ENCODE measurements at places on chromosomes 1 and 21. TPM values are rescaled to one million over a fixed set of nuclear protein-coding genes. Genes with fewer than 3 reads are reported as not detected.

- H3K27ac ChIP-seq: no peak overlapping the region
- no peaks in the 10 kb centered on the region for H3K4me1 ChIP-seq
- DNase-seq: no peak
- no peak overlapping the region for H3K4me3 ChIP-seq
- no peaks in the 10 kb centered on the region for H3K27me3 ChIP-seq
- no peaks in the 10 kb centered on the region for H3K36me3 ChIP-seq
Measured at GRCh38 chr1:196960854-196961253, 16.5 kb upstream of the CFHR5 start.

SELL gene
- 1.5 TPM for total RNA-seq

GRCh38 chr1:111690306-111690617 lies 48.9 kb downstream of the INKA2 start:
- H3K27ac ChIP-seq: no peak overlapping the region
- H3K36me3 ChIP-seq: no peaks in the 10 kb centered on the region
- H3K4me3 ChIP-seq: no peak overlapping the region
- DNase-seq: peak; percentile 29
- H3K27me3 ChIP-seq: no peaks in the 10 kb centered on the region

DNA sequence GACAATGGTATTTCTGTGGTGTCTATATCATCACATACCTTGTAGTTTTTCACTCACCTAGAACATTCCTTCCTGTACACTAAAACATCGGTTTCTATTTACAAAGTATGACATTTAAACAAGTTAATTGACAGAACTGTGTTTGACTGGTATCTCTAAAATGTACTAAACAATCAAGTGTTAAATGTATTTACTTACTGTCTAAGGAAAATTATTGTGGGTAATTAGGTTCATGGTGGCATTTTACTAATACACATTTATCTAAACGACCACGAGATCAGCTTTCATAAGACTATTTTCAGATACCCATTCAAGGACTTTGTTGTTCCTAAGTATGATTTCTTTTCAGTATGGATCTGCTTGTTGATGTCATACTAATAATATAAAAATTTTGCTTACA lies 115.2 kb downstream of the ADGRL2 start:
- no peaks in the 10 kb centered on the region for H3K36me3 ChIP-seq
- H3K4me3 ChIP-seq: no peak overlapping the region
- H3K27ac ChIP-seq: no peak overlapping the region
- H3K4me1 ChIP-seq: no peaks in the 10 kb centered on the region
- H3K27me3 ChIP-seq: no peaks in the 10 kb centered on the region
- DNase-seq: no peak

PGLYRP4 gene
- not detected for total RNA-seq

- no peak overlapping the region for H3K4me3 ChIP-seq
- no peak overlapping the region for H3K27ac ChIP-seq
- H3K27me3 ChIP-seq: no peaks in the 10 kb centered on the region
Measured at GRCh38 chr1:28416509-28417194, 47.1 kb downstream of the PHACTR4 start.

DNA sequence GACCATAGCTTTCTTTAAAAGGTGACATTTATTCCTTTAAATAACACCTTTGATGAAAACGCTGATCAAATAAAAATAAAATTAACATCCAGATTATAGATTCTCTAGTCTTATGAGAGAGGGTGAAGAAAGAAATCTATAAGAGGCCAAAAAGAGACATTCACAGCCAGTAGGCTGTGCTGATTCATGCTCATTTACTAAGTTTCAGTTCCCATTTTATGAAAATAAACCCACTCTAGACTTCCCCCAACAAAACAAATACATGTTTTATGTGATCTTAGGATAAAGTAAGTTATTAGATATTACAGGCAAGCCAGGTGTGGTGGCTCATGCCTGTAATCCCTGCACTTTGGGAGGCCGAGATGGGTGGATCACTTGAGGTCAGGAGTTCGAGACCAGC lies 21.1 kb downstream of the ESRRG start:
- DNase-seq: no peak
- no peak overlapping the region for H3K4me3 ChIP-seq
- H3K27ac ChIP-seq: no peak overlapping the region
- no peaks in the 10 kb centered on the region for H3K36me3 ChIP-seq
- no peaks in the 10 kb centered on the region for H3K27me3 ChIP-seq

DENND2D gene
- total RNA-seq: 51.0 TPM

DNA sequence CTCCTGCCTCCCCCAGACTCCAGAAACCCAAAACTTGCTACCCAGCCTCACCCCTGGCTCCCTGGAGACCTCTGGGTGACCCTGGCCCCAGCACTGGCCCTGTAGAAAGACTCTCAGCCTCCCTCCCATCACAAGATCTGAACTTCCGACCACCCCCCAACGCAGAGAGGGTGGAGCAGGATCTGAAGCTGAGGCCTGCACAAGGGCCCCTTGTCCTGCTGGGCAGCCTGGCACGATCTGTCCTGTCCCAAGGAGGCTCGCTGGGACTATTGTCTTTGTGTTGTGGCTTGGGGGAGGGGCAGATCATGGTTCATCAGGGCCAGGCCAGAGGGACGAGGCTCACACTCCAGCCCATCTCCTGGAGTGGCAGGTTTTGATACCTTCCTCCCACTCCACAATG lies 20.0 kb downstream of the PHLDA3 start:
- no peaks in the 10 kb centered on the region for H3K27me3 ChIP-seq
- H3K27ac ChIP-seq: no peak overlapping the region
- H3K4me1 ChIP-seq: no peaks in the 10 kb centered on the region
- H3K36me3 ChIP-seq: no peaks in the 10 kb centered on the region

GRCh38 chr1:202113690-202114300 lies 8.9 kb upstream of the GPR37L1 start:
- DNase-seq: no peak
- no peaks in the 10 kb centered on the region for H3K27me3 ChIP-seq
- no peak overlapping the region for H3K4me3 ChIP-seq
- H3K4me1 ChIP-seq: peaks cover 12% of the 10 kb centered on the region

GRCh38 chr1:156705918-156706656 lies 704 bp upstream of the CRABP2 start:
- peak overlapping the region; percentile 14 for H3K27ac ChIP-seq
- peak; percentile 64 for DNase-seq
- H3K4me1 ChIP-seq: peaks cover 14% of the 10 kb centered on the region
- H3K27me3 ChIP-seq: peaks cover 9% of the 10 kb centered on the region
- H3K4me3 ChIP-seq: peak overlapping the region; percentile 30

- no peak overlapping the region for H3K4me3 ChIP-seq
- DNase-seq: no peak
- no peak overlapping the region for H3K27ac ChIP-seq
- no peaks in the 10 kb centered on the region for H3K4me1 ChIP-seq
Measured at GRCh38 chr1:93253516-93253915, 73.0 kb downstream of the CCDC18 start.

DNA sequence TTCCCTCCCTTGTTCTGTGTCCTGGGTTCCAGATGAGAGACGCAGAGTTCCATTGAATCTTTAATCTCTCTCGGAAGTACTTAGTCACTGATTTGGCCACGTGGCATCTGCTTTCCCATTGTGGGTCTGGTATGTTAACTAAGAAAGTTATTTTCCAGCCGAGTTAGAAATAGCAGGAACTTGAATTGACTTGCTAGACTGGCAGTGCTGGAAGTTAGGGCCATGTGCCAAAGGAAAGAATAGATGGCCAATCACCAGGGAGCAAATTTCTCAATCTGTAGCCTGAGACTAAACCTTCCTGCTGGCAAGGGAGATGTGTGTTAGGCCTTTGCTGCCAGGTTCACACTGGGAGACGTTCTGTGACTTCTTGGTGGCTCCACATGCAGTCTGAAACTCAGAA lies 24.2 kb upstream of the SLFNL1 start:
- peak overlapping the region; percentile 57 for H3K27ac ChIP-seq
- peak; percentile 68 for DNase-seq
- H3K4me1 ChIP-seq: no peaks in the 10 kb centered on the region
- no peaks in the 10 kb centered on the region for H3K27me3 ChIP-seq
- no peak overlapping the region for H3K4me3 ChIP-seq
- H3K36me3 ChIP-seq: no peaks in the 10 kb centered on the region

OR2T2 gene
- not detected for total RNA-seq

- H3K27me3 ChIP-seq: no peaks in the 10 kb centered on the region
- H3K4me1 ChIP-seq: no peaks in the 10 kb centered on the region
- H3K27ac ChIP-seq: no peak overlapping the region
- no peak overlapping the region for H3K4me3 ChIP-seq
Measured at GRCh38 chr1:42904434-42904833, 54.2 kb downstream of the SLC2A1 start.

- no peak overlapping the region for H3K27ac ChIP-seq
- no peaks in the 10 kb centered on the region for H3K4me1 ChIP-seq
- no peak for DNase-seq
Measured at GRCh38 chr1:205936846-205937586, 6.2 kb downstream of the SLC26A9 start.

NKAIN1 gene
- total RNA-seq: 0.20 TPM

GRCh38 chr21:44845418-44846223 lies 27.8 kb upstream of the SUMO3 start:
- peak; percentile 76 for DNase-seq
- peaks cover 4% of the 10 kb centered on the region for H3K36me3 ChIP-seq
- no peaks in the 10 kb centered on the region for H3K27me3 ChIP-seq

CYP4Z1 gene
- not detected for total RNA-seq

PRAMEF5 gene
- total RNA-seq: not detected

- no peaks in the 10 kb centered on the region for H3K27me3 ChIP-seq
- no peak overlapping the region for H3K4me3 ChIP-seq
- H3K4me1 ChIP-seq: peaks cover under 1% of the 10 kb centered on the region
- no peaks in the 10 kb centered on the region for H3K36me3 ChIP-seq
- DNase-seq: no peak
Measured at GRCh38 chr1:27106561-27107323, 48.2 kb downstream of the SLC9A1 start.

AKR7A3 gene
- 97.0 TPM for total RNA-seq

- H3K27ac ChIP-seq: no peak overlapping the region
- H3K27me3 ChIP-seq: no peaks in the 10 kb centered on the region
- no peaks in the 10 kb centered on the region for H3K36me3 ChIP-seq
- no peak overlapping the region for H3K4me3 ChIP-seq
- no peak for DNase-seq
Measured at GRCh38 chr1:78884685-78885452, 121.7 kb downstream of the ADGRL4 start.

DNA sequence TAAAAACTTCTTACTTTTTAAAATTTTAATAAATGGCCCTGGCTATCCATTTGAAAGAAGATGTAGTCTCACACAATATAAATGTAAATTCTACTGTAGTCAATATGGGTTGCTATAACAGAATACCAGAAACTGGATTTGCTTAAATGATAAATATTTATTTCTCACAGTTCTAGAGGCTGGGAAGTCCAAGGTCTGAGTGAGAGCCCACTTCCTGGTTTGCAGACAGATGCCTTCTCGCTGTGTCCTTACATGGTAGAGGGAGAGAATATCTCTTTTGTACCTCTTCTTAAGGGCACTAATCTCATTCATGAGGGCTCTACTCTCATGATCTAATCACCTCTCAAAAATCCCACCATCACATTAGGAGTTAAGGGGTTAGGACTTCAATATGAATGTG lies 35.2 kb downstream of the EXO1 start:
- no peak overlapping the region for H3K4me3 ChIP-seq
- H3K36me3 ChIP-seq: no peaks in the 10 kb centered on the region
- DNase-seq: no peak

DNA sequence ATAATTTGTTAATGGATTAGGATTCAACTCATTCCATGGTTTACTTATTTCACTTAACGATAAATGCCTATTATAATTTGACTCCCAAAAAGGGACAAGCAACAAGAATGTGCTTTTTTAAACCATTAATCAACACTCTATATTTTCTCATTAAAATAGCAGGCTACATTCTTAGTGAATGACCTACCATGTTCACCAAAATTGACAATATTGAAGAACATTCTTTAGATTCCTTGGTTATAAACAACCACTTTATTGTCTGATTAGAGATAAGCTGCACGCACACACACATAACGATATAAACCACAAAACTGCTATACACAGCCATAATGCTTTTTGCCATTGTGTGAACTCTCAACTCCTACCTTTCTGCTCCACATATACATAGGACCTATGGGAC lies 75.4 kb upstream of the LRRC7 start:
- H3K27me3 ChIP-seq: no peaks in the 10 kb centered on the region
- H3K27ac ChIP-seq: no peak overlapping the region
- no peaks in the 10 kb centered on the region for H3K4me1 ChIP-seq
- H3K4me3 ChIP-seq: no peak overlapping the region

GRCh38 chr1:33630686-33631085 lies 158.2 kb downstream of the ZSCAN20 start:
- H3K36me3 ChIP-seq: no peaks in the 10 kb centered on the region
- no peak for DNase-seq
- no peak overlapping the region for H3K4me3 ChIP-seq
- no peaks in the 10 kb centered on the region for H3K4me1 ChIP-seq
- H3K27me3 ChIP-seq: no peaks in the 10 kb centered on the region
- no peak overlapping the region for H3K27ac ChIP-seq

DNA sequence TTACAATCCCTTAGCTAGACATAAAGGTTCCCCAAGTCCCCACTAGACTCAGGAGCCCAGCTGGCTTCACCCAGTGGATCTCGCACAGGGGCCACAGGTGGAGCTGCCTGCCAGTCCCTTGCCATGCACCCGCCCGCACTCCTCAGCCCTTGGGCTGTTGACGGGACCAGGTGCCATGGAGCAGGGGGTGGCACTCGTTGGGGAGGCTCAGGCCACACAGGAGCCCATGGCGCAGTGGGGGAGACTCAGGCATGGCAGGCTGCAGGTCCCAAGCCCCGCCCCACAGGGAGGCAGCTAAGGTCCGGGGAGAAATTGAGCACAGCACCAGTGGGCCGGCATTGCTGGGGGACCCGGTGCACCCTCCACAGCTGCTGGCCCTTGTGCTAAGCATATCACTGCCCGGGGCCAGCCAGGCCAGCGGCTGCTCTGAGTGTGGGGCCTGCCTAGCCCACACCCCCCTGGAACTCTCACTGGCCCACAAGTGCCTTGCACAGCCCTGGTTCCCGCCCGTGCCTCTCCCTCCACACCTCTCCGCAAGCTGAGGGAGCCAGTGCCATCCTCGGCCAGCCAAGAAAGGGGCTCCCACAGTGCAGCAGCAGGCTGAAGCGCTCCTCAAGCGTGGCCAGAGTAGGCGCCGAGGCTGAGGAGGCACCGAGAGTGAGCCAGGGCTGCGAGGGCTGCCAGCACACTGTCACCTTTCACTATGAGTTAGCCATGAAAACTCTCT lies 117.8 kb downstream of the LIPI start:
- H3K4me1 ChIP-seq: no peaks in the 10 kb centered on the region
- DNase-seq: no peak
- no peak overlapping the region for H3K27ac ChIP-seq
- no peaks in the 10 kb centered on the region for H3K27me3 ChIP-seq
- no peaks in the 10 kb centered on the region for H3K36me3 ChIP-seq

DNA sequence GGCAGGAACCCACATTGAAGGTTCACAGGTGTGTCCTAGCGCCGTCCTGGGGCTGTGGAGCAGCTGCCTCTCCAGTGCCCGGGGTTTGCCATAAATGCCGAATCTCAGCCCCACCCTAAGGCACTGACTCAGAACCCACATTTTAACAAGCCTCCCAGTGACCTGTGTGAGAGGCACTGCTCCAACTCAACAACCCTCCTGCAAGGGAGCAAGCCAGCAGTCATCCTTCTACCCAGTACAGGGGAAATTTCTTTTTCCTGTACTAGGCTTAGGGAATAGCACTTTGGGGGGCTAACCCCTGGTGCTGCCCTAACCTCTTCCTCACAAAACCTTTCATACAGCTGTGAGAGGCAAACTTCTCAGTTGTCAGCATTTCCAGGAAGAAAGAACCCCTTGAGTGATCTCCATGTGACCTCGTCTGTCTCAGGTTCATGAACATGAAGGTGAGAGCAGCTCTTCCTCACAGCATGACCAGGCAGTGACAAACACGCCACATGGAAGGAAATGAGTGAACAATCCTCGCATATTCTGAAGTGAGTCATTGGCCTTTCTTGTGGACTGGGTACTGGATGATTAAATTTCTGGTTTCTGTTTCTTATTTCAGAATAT lies 11.4 kb upstream of the BCAR3 start:
- H3K36me3 ChIP-seq: no peaks in the 10 kb centered on the region
- H3K4me3 ChIP-seq: no peak overlapping the region
- H3K27me3 ChIP-seq: no peaks in the 10 kb centered on the region
- peak; percentile 50 for DNase-seq
- no peak overlapping the region for H3K27ac ChIP-seq

SPOCD1 gene
- total RNA-seq: 0.59 TPM

Data from colonic mucosa (tissue), 4 donors.